ENCODE measurements at places on chromosomes 2 and 18.

- DNase-seq: no peak
Measured at GRCh38 chr2:18861951-18862350, 272.6 kb upstream of the NT5C1B start.

GRCh38 chr2:62306751-62307468 is 111.0 kb downstream of the B3GNT2 start:
- DNase-seq: peak; percentile 56

GRCh38 chr2:17979707-17980106 is 101.2 kb downstream of the KCNS3 start:
- no peak for DNase-seq

DNA sequence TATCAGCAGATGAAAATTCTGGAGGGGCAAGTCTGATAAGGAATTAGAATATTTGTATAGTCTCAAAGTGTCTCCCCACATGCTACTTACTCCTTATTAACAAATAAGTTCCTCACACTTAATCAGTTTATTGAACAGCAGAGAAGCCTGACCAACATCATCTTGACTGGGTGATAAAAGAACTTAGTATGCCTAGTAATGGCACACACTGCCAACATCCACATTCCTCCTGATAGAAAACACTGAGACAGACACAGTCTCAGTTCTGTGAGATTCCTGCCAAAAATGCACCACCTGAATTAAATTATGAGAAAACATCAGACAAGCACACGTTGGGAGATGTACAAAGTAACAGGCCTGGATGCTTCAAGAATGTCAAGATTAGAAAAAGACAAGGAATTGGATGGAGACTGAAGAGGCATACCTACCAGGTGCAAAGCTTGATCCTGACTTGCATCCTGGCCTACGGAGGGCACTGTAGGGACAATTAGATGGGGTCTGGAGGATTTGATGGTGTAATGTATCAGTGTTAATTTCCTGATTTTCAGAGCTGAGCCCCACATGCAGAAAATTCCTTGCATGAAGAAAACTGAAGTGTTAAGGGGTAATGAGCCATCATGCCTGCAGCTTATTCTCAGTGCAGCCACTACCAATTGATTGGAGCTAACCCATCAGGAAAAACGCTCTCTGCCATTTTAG is 200.4 kb upstream of the SH3BP4 start:
- DNase-seq: no peak

DNA sequence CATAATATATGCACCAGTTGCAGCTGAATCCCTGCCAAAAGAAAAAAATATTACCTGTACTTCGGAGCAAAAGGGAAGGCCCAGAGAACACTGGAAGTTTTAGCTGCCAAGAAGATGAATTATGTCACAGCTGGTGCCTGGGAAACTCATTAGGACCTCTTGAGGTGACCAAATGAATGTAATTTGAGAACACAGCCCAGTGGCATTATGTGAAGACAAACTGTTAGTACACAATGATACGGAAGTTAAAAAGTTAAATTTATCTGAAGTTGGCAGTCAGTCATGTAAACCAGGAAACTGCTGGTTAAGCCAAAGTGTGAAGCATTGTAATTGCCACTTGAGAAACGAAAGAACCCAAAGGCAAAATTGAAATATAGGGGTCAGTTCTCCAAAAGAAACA is 80.7 kb downstream of the EML4 start:
- peak; percentile 8 for DNase-seq

- DNase-seq: peak; percentile 61
Measured at GRCh38 chr2:57890464-57890863, 156.1 kb upstream of the VRK2 start.

DNA sequence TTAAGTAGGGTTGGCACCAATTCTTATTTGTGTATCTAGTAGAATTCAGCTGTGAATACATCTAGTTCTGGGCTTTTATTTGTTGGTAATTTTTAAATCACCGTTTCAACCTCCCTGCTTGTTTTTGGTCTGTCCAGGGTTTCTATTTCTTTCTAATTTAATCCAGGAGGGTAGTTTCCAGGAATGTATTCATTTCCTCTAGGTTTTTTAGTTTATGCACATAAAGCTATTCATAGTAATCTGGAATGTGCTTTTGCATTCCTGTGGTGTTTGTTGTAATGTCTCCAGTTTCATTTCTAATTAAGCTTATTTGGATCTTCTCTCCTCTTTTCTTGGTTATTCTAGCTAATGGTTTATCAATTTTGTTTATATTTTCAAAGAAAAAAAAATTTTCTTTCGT is 1361.8 kb upstream of the DDX18 start:
- DNase-seq: no peak

GRCh38 chr2:9262671-9263171 is 56.1 kb downstream of the ASAP2 start:
- DNase-seq: no peak

DNA sequence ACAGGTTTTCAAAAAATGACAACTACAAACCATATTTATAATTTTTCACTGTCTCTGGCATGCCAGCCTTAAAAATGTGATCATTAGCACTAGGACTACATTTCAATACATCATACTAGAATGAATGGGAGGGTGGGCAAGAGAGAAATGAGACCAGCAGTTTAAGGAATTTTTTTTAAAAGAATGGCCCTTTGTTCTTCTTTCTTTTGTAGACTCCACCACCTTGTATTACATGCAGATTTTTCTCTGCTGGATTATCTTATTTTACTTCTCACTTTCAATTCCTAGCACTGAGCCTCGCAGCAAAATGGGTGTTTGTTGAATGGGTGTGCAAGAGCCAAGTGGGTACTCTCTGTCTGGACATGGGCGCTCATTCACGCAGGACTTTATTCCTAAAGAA is 39.9 kb downstream of the FRZB start:
- no peak for DNase-seq

DNA sequence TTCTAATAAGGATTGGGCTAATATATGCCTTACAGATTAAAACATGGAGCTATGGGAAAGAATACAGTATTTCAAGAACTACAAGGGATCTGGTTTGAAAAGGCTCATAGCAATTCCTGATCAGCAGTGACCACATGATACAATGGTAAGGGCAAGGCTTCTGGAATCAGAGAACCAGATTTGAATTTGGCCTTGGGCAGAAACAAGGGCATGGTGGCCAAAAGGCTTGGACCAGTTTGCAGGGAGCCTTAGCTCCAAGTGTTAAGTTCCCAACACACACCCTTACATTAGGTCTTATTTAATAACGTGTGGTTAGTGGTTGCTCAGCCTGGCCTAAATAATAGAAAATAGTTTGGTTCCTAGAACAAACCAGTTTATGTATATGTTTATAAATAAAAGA is 87.7 kb downstream of the ZAP70 start:
- no peak for DNase-seq

GRCh38 chr2:38568724-38569436 is 33.8 kb downstream of the HNRNPLL start:
- no peak for DNase-seq

- peak; percentile 33 for DNase-seq
Measured at GRCh38 chr2:217090024-217090473, 230.2 kb upstream of the TNP1 start.

DNA sequence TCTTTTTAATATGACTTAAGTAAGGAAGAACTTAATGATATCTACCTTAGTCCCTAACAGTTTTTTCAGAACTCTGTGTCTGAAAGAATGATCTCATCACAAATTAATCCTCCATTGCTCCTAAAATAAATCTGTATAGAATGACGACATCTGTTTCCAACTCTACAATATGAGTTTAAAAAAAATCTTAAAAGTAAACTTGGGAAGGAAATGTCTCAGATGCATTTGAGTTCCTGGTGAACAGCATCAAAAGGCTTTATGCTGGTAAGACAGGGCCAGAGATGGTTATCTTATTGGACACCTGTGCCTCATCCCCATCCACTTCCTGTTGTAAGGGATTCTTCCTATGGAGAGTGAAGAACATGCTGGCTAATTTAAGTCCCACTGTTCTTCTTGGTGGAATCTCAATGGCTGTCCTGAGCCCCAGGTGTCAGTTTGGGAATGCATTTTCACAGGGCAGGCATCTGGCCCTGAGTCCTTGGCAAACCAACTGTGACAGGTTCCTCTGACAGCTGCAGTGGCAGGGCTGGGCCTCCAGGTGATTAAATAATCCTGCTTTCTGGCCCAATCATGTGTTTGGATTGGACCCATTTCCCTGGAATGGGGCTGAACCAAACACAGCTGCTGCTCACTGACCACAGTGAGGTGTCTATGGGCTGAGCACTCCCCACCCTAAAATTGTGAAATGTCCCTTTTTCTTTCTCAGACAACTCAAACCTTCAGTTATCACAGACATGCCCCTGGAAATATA is 12.9 kb upstream of the NCKAP5 start:
- DNase-seq: no peak

DNA sequence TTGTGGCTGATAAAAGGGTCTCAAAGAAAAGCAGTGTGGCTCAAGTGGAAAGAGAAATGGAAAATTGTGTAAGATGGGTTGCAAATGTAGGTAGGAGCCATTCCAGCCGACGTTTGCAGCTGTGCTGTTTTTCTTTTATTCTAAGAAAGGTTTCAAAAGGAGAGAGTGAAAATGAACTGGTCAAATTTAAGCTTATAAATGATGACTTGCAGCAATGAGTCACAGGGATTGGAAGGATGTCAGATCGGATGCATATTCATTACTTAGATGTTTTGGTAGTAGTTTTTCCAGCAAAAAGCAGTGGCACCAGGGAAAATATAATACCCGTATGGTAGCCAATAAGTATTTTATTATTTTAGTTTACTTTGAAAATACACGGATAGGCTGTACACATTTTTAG is 79.1 kb downstream of the LRRTM4 start:
- DNase-seq: no peak

DNA sequence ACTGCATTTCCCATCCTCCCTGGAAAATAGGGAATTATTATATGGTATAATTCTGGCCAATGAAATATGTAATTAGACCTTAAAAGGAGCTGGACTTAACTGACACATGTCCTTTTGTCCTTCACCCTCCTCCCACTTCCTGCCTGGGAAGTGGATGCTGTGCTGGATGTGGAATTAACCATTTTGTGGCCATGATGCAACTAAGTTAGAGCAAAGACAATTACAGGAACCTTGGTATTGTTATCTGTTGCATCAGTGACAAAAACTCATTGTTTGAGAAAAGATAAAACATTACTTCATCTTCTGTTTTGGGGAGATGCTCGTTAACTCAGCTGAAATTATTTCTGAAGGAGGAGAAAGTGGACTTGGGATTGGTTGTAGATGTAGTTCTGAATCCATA is 227.7 kb upstream of the BOD1L2 start:
- no peak for DNase-seq

GRCh38 chr2:109171444-109172334 is 42.7 kb downstream of the SH3RF3 start:
- no peak for DNase-seq

DNA sequence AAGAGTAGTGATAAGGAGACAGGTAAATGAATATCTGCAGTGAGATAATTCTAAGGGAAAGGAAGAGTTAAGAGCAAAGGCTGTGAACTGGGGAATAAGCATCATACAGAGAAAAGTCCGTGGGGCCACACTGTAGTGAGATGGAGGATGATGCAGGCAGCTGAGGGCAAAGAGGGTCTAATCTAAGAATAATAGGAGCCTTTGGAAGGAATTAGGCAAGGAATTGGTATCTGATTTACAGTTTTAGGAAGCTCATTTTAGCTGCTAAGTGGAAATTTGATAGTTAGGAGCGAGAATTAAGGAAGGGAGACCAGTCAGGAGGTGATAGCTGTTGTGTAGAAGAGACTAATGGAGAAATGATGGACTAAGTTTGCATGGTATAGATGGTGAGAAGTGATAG is 43.5 kb downstream of the KIF5C start:
- no peak for DNase-seq

- no peak for DNase-seq
Measured at GRCh38 chr2:1484131-1484884, 71.0 kb downstream of the TPO start.

DNA sequence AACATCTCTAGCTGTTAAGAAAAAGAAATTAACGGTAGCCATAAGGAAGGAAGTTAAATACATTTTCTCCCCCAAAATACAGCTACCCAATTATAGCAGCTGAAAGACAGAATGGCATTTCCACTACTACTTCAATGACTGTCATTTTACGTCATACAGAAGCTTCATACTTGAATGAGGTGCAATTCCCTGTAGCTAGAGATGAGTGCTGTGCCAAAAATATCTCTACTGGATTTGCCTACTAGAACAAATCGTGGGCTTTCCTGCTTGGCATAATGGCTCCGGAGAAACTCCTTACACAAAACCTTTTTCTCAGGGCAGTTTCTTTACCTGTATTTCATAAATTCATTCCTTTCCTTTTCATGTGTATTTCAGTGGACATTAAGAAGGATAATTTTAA is 36.3 kb upstream of the NRXN1 start:
- DNase-seq: no peak

DNA sequence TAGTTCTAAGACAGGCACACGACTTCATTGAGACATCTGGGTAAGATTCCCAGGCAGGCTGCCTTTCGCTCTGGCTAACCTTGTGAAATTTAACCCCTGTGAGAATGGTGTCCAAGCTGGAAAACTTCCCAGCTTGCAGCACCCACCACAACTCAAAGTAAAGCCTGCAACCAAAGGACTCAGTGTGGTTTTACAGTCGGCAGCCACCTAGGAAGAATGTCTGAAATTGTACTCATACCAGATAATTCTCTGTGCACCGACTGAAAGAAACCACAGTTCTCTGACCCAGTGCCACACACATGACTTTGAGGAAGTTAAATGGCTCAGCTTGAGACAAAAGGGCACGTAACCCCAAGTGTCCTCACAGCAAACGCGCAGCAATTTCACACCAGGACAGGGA is 125.7 kb downstream of the RBMS1 start:
- DNase-seq: peak; percentile 86

DNA sequence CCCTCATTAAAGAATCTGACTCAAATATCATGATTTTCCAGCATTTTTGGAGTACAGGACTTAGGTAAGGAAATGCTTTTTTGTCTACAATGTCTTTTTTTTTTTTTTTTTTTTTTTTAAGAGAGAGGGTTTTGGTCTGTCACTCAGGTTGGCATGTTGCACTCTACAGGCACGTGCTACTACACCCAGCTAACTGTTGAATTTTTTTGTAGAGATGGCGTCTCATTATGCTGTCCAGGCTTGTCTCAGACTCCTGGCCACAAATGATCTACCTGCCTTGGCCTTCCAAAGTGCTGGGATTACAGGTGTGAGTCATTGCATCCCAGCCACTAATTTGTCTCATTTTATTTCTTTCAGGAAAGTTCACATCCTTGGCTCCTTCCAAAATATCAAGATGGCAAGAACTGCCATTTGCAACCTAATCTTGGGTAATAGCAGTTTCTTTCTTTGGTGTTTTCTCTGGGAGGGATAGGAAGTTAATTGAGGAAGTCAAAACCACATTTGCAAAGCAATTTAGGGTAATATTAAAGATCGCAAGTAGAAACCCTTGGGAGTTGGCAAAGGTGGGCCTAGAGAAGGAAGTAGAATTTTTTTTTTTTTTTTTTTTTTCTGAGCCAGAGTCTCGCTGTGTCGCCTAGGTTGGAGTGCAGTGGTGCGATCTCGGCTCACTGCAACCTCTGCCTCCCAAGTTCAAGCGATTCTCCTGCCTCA is 15.5 kb downstream of the PNO1 start:
- peak; percentile 66 for DNase-seq

DNA sequence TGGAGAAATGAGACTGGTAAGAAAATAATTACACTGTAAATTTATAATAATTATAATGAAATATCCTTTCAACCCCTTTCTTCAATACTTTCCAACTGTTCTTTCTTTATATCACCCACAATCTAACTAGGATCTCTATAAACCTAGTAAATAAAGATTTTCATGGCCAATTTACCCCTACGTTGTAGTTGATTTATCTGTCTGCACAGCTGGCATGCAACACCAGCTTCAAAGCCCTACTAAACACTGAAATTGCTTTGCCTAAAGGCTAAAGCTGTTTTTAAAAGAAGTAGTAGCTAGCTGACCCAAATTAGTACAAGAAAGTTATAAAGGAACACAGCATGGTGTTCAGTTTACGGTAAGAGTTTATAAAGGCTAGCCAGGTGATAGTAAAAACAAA is 140.1 kb downstream of the NOL4 start:
- no peak for DNase-seq

Measured in suppressor macrophage (primary cell).